A549 (cell line): ENCODE measurements at places on chromosomes 3 and 15. TPM values are rescaled to one million over a fixed set of nuclear protein-coding genes. Genes with fewer than 3 reads are reported as not detected.

DNA sequence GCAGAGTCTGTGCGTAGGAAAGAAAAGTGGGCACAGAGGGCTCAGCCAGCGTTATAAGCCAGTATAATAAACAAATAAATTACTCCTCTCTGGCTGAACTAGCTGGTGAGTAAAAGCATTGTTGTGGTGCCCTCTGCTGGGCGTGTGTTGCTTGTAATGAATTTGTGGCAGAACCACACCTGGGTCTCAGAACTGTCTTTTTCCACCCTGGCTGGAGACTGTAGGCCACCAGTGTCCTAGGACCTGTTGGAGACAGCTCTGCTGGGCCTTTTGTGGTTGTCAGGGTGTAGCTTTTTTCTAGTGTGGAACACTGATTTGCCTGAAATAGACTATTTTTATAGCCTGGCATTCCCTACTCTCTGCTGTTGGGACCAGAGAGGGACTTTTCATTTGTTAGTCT is 130.5 kb upstream of the EIF1B start:
- DNase-seq, result peak; percentile 31

DNA sequence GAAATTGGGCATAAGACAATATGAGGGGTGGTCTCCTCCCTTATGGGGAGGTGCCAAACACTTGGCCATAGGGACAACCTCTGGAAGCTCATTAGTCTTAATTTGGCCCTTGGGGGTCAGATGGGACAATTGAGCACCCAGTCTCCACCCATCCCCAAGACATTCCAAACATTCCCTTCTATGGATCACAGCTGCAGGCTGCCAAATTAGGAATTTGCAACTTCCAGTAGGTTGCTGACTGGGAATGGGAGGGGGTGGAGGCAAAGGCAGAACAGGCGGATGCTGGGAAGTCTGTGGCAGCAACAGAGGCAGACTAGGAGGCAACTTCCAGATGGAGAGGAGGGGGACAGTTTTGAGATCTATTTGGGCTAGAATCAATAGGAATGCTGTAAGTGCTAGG is 1.4 kb upstream of the PDHB start:
- no peak for DNase-seq

DNA sequence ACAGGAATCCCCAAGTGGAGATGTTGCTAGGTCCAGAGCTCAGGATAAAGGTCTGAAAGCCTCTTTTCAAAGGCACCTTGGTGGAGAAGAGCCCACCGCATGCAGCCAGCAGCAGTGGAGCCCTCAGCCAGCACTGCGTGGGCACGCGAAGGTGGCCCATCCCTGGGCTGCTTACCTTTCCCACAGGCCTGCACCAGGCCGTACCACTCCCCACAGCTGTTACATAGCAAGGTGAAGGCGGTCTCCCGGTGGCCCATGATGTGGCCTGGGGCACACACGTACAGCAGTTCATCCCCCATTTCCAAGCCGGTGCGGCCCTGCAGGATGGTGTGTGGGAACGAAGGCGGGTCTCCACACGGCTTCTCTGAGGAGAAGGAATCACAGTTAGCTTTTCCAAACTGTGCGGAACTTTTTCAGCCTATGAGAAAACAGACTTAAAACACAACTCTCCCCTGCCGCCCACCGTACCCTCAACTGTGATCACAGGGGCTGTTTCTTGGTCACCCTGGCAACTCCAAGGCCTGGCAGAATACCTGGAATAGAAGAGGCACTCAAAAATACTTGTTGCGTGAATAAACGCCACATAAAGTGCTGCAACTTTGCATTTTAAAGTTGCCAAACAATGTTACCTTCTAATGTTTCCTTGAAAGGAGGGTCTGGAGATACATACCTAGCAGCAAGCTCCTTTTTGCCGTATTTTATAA is 43.7 kb downstream of the SUSD5 start:
- DNase-seq, result no peak

DNA sequence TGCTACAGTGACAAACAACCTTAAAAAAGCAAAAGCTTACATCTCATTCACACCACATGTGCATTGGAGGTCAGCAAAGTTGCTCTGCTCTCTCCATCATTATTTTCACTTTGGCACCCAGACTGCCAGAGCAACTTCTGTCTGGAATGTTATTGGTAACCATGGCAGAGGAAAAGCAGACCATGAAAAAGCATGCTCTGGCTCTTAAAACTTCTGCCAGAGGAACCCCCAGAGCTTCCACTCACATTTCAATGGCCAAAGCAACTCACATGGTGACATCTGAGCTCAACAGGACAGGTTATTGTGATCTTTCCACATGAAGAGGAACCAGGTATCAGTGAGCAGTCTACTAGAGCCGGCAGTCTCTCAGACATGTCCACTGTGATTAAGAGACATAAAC is 21.9 kb upstream of the FRMD5 start:
- DNase-seq, result no peak

- DNase-seq, result no peak
These were observed 113.7 kb upstream of the RBMS3 start for GRCh38 chr3:29167180-29167579.

GRCh38 chr3:112303764-112304325 is 9.8 kb upstream of the SLC9C1 start:
- DNase-seq, result no peak

GRCh38 chr3:31300456-31301443 is 232.0 kb upstream of the STT3B start:
- DNase-seq, result no peak

DNA sequence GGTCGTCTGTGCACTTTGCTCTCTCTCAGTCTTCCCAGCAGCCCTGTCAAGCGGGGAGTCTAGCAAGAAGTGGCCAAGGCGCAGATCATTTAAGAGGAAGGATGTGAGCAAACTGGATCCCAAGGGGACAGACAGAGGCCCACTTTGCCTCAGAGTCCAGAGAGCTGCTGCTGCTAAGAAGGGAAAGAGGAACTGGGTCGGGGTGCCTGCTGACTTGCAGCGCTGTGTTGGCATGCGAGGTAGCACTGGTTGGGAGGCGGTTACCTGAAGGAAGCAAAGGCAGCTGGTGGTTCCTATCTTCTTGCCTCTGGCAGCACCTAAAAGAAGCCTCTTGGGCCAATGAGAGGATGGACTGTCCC is 28.1 kb downstream of the SMAD3 start:
- DNase-seq, result no peak

DNA sequence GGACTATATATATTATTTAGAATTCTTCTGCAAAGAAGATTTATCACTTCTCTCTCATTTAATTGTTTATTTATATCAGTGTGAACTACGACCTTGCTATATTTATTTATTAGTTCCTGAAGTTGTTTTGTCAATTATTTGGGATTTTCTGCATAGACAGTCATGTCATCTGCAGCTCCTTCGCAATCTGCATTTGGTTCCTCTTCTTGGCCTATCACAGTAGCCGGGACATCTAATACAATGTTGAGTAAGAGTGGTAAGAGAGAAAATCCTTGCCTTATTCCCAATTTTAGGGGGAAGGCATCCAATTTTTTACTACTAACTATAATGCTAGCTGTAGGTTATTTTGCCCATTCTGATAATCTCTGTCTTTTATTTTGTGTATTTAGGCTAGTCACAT is 39.4 kb downstream of the FOXL2 start:
- DNase-seq, result no peak

DNA sequence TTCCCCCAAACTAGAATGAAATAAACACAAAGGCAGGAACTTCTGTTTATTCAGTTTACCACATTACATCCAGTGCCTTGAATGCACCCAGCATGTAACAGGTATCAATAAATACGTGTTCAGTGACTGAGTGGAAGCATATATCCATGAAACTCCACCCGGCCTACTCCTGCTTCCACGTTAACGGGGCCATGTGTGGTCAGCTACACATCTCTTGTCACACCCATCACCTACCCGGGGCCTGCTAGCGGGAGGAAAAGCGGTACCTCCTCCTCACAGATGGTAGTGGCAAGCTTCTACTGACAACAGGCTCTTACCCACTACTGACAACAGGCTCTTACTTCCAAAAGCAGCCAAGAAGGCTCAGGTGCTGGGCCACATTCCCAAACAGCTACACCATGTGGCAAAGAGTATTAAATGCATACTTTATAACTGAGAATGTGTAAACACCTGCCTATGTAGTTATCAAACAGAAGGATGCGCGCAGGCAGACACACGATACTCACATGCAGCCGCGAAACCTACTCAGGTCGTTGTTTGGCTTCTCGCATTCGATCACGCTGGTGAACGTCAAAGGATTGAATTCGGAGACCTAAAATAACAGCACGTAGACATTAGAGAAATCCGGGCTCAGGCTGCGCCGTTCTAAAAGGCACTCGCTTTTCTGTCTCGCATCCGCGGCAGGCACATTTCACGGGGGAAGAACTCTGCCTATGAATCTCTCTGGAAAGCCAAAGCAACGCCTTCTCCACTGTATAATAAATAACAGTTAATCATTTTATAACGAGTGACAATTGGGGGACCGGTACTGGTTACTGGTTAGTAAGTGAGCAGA is 127.4 kb downstream of the ATP10A start:
- DNase-seq, result no peak

- no peak for DNase-seq
These were observed 55.7 kb upstream of the NR2E3 start for GRCh38 chr15:71754660-71755059.

DNA sequence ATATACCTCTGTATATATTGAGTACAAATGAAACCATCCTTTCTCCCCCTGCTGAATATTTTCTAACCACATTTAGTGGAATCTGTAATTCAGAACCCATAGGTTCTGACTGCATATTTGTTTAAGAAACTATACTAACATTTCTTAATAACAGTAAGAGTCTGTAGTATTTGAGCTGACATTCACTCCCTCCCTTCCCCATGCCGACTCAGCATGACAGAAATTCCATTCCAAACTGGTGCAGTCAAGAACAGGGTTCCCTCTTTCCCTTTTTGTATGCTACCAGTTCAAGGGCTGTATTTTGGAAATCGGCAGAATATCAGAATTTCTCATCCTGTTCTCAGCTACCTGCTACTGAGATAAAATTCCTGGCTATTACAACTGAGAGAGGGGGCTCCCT is 796.6 kb upstream of the DPPA4 start:
- DNase-seq, result no peak

The HDGFL3 gene
- polyA plus RNA-seq, result 47.4 to 51.1 TPM (median 50.8 TPM) in 3 replicates

The RETNLB gene
- not detected in 3 replicates for polyA plus RNA-seq

The GHSR gene
- not detected in 3 replicates for polyA plus RNA-seq
